ENCODE measurements at places on chromosomes 16 and 17. TPM values are rescaled to one million over a fixed set of nuclear protein-coding genes. Genes with fewer than 3 reads are reported as not detected.

Gene KCNJ12
- total RNA-seq: 2.4 TPM

Gene GNAO1
- 12.7 TPM for total RNA-seq

Gene ARHGAP44
- total RNA-seq: 40.9 TPM

Gene TRPV2
- total RNA-seq: 31.0 TPM

Gene RNF157
- total RNA-seq: 3.3 TPM

Gene KRTAP2-1
- not detected for total RNA-seq

Gene NUFIP2
- total RNA-seq: 39.9 TPM

Gene PNMT
- total RNA-seq: 1.8 TPM

Gene LDHD
- total RNA-seq: 14.5 TPM

Gene CYGB
- total RNA-seq: 14.7 TPM

DNA sequence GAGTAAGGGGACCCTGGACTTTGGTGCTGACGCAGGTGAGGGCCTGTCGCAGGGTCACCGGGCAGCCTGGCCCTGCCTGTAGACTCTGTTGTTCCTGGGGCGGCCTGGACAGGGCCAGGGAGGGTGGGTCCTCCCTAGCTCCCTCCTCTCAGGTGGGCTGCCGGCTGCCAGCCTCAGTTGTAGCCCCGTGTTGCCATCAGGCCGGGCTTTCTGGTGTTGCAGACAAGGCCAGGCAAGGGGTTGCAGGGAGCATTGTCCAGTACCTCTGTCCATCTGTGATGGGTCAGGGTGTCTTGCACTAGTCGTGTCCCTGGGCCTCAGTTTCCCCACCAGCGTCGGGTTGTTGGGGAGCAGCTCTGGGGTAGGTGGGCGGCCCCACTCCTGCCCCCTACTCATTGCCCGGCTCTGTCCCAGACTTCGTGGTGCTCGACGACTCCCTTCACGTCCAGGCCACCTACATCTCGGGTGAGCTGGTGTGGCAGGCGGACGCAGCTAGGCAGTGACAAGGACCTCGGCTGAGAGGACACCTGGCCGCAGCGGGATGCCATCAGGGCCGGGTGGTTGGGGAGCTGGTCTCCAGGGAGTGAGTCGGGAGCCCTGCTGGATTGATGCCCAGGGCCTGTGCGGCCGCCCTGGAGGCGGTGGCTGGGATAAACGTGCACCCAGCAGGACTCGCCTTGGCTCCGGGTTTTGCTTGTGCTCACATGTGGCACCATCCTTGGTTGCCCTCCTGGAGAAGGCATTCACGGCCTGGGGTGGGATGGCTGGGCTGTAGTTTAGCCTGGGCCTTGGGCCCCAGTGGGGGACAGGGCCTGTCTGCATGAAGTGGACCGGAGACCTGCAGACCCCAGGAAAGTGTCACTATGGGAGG, 1.9 kb downstream of the CEMP1 start:
- no peak for DNase-seq

GRCh38 chr16:89759746-89760340, 38.5 kb downstream of the ZNF276 start:
- DNase-seq: no peak

DNA sequence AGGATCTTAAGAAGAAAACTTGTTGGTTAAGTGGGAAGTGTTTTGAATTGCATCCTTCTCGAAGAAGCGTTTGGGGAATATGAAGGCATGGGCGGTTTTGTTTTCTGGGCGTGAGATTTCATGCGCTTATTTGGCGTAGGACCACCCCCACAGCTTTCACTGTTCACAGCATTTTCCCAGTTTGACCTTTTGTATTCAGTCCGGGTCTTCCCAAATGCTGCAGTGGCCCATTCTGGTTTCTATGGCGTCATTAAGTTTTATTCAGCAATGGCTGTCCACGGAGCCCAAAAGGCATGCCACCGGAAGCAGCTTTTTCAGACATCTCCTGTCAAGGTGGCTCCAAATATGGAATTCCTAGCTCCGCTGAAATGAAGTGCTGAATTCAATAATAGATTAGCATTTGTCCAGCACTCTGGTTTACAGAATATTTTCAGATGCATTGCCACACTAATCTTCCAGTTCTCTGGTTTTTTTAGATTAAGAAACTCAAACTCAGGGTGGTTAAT, 90.6 kb upstream of the FBXO47 start:
- DNase-seq: no peak

DNA sequence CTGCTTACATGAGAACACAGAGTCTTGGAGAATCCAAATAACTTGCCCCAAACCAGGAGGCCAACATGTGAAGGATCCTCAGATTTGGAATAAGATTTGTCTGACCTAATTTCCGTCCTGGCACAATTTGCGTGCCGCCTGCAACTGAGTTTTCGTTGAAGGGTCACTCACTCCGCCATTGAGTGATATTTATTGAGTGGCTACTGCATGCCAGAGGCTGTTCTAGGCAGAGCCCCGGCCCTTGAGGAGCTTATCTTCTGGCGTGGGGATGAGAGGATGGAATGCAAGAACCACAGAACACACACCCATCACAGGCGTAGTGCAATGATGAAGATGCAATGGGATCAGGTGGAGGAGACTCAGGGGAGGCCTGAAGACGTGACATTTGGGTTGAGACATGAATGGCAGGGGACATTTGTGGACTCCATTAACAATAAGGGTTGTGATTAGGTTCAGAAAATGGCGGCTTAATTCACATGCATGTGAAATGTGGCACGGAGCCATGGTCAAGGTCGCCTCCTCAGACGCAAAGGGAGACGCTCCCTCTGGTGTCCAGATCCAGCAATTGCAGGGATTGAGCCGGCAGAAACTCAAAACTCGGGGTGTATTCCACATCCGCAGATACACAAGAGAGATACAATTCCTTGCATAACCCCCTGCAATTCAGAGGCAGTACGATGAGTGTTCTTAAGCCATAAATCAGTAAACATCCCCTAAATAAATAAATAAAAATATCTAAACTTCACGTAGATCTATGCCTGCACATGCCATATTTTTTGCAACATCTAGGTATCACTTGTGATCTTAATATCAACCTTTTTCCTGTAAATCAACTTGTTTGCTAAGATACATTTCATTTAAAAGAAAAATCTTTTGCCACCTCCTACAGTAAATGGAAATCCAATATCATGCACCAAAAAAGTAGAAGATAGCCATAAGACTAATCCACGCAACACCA, 57.9 kb upstream of the CACNG4 start:
- peak; percentile 85 for DNase-seq

GRCh38 chr17:56595831-56596690, 2.6 kb downstream of the NOG start:
- no peak for DNase-seq

GRCh38 chr17:81522491-81523401, 5.4 kb upstream of the FSCN2 start:
- DNase-seq: no peak

DNA sequence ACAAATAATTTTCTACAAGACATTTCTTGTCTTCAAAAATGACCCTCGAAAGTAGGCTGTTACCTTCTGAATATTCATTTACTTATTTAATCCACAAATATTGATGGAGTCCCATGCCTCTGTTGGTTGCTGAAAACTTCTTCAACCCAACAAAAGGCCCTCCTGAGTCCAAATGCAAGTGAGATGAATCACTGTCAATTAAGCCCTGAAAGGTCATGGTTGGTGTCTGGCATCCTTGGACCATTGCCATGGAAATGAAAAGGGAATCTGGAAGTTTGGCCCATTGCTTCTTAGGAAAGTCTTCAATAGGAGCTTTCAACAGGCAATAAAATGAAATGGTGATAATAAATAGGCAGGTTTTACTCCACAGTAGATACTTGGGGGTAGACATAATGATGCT, 364.7 kb upstream of the DYNLRB2 start:
- no peak for DNase-seq
